ENCODE measurements at places on chromosomes 2 and 18.

DNA sequence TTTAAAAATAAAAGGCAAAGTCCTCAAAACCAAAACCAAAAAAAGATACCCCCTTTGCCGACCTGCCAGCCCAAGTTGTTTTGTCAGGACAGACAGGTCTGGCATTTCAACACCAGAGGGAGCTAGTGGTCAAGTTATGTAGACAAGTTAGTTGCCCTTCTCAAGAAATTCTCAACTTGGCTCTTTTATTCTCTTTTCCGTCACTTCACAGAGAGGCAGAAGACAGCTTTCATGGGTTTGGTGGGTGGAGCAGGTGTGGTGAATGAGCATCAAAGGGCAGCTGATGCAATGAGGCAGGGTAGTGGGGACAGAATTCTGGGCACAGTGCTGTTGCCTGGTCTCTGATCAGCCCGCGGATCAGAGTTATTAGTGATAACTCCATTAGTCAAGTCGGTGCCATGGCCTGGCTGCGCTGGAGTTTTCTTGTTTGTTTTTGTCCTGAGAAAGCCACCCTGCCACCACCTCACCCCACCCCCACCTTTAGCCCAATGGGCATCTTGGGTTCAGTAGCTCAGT lies 303.7 kb upstream of the EPAS1 start:
- peak; percentile 84 for DNase-seq

DNA sequence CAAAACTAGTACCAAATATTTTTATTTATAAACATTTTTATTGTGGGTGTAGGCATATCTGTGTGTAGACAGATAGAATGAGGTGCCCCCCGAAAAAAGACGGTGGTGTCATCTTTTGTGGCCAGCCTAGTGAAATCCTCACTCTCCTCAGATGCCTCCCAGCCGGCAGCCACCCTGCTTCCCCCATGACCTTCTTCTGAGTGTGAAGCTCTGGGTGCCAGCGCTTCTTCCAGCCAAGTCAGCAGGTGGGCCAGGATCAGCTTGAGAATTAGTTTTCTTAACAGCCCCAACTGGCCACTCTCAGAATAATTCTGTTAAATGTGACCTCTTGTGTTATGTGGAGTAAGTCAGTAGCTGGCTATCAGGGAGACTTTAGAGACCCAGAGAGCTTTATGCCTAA lies 229.6 kb upstream of the FOSL2 start:
- no peak for DNase-seq

GRCh38 chr2:103464831-103465230 lies 703.0 kb downstream of the TMEM182 start:
- DNase-seq, result no peak

DNA sequence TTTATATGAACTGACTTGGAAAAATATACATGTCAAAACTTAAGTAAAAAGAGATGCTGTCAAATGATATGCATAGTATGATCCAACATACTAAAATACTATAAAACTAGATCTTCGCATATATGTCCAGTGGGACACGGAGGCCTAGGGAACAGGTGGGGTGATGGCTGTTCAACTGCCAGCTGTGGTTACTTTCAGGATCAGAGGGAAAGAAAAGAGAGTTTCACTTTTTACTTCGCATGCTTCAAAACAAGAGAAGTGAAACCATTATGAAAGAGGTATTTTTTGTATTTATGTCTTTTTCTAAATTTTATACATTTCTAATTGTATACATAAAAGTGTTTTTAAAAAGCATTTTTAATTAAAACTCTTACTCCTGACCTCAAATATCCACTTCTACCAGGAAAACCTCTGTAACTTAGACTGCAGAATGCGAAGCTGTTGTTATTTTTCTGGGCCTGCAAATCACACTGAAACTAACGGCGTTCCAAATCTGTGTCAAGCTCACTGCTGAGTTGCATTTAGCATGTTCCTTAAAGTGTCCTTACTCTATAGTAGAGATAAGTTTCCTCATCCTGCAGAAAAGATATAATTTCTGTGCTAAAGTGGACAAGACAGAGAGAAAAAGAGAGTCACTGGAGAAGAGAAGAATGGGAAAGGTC lies 97.8 kb upstream of the SLC35G4 start:
- no peak for DNase-seq

DNA sequence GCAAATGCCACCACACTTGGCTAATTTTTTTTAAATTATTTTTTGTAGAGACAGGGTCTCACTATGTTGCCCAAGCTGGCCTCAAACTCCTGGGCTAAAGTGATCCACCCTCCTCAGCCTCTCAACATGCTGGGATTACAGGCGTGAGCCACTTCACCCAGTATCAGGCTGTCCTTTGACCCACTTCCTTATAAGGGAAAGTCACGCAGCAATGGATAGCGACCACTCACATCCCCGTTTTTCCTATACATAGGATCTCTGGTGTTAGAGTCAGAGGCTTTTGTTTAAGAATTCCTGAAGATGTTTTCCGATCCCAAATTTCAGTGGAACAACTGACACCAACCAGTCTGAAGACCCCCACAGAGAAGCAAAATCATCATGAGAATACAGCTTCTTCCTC lies 41.4 kb upstream of the RFX8 start:
- no peak for DNase-seq

DNA sequence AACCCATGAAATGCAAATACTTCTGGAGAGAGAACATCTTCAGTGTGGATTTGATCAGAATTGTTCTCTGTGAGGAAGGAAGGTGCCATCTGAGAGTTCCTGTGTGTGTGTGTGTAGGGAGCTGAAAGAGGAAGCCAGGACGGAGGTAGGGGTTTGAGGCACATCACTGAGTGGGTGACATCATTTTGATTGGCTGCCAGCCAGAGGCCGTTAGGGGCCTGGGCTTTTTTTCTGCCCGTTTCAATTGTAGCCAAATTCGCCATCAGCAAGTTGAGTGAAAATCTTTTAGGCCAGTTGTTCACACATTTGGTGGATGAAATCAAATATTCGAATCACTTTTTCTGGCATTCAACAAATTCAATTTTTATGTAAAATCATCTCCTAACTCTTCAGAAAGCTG lies 48.9 kb downstream of the TSN start:
- no peak for DNase-seq

- DNase-seq, result no peak
Measured at GRCh38 chr2:18980104-18980785, 378.2 kb downstream of the OSR1 start.

GRCh38 chr2:21467910-21468309 lies 344.1 kb downstream of the TDRD15 start:
- no peak for DNase-seq

- DNase-seq, result no peak
Measured at GRCh38 chr2:231429901-231430300, 34.4 kb downstream of the NCL start.

GRCh38 chr2:42256505-42256904 lies 87.4 kb downstream of the EML4 start:
- no peak for DNase-seq

DNA sequence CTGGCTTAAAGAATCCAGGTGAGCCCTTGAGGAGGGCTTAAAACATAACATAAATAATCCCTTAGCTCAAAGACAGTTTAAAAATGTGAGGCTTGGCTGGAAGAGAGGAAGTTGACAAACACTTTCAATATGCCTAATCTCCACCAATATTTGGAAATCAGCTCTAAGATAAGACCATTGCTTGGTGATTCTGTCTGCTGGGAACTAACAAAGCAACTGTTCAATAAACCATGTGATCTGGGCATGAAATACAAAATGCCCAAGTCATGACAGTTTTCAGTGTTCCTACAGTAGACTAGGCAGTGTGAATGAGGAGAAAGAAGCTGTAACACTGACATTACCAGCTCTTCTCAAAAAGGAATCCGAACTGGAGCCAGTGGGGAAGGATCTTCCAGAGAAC lies 10.7 kb downstream of the MFF start:
- no peak for DNase-seq

- DNase-seq, result no peak
Measured at GRCh38 chr2:176826356-176826755, 386.2 kb upstream of the HNRNPA3 start.

DNA sequence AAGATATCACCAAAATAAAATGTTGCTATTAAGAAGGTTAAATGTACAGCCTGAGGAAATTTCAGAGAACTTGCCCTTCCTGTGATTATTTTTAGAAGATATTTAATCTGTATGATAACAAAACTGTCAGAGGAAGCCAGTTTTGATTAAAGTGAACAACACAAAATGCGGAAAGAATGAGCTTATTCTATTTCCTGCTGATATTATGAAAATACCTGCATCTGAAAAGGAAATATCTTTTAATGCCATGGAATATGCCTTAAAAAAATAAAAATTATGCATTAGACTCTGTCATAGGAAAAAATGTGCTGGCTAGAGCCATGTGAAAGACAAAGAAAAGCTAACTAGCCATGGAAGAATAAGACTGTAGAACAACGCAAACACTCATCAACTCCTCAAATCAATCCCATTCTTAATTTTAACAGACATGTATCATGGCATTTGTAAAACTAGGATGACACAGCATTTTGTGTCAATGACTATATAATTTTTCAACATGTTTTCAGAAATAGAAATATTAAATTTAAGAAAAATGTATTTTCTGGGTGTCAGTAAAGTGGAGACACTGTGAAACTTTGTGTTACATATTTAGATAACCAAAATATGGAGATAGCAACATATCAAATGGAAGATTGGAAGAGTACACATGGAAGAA lies 1768.2 kb downstream of the SUCLG1 start:
- DNase-seq, result no peak

GRCh38 chr18:9082711-9083510 lies 19.6 kb upstream of the NDUFV2 start:
- no peak for DNase-seq

GRCh38 chr18:48949606-48950535 lies 894 bp downstream of the SMAD7 start:
- DNase-seq, result no peak

- DNase-seq, result no peak
Measured at GRCh38 chr2:241489733-241490680, 18.4 kb downstream of the STK25 start.

DNA sequence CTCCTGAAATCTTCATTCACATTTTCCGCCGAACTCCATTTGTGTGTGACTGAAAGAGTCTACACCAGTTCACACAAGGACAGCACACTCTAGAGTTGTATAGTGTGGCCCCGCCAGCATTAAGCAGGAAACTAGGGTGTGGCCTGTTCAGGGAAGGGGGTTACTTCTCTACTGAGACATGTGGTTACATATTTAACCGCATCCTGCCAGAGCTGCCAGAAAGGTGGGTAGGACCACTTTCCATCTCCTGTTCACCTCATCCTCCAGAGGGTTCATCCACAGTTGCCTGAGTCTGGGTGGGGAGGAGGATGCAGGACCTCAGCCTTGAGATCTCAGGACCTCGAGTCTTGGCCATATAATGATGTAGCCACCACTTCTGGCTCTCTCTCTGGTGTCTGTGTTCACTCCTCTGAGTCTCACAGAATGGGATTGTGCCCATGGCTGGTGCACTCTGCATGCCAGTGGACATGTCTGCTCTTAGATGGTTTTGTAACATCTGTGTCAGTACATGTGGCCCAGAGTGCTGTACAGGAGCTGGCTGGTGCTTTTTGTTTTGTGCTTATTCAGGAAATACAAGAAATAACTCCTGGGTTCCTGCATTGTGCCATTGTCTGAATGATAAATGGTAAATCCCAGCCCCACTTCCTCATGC lies 7.7 kb upstream of the SP140L start:
- no peak for DNase-seq

DNA sequence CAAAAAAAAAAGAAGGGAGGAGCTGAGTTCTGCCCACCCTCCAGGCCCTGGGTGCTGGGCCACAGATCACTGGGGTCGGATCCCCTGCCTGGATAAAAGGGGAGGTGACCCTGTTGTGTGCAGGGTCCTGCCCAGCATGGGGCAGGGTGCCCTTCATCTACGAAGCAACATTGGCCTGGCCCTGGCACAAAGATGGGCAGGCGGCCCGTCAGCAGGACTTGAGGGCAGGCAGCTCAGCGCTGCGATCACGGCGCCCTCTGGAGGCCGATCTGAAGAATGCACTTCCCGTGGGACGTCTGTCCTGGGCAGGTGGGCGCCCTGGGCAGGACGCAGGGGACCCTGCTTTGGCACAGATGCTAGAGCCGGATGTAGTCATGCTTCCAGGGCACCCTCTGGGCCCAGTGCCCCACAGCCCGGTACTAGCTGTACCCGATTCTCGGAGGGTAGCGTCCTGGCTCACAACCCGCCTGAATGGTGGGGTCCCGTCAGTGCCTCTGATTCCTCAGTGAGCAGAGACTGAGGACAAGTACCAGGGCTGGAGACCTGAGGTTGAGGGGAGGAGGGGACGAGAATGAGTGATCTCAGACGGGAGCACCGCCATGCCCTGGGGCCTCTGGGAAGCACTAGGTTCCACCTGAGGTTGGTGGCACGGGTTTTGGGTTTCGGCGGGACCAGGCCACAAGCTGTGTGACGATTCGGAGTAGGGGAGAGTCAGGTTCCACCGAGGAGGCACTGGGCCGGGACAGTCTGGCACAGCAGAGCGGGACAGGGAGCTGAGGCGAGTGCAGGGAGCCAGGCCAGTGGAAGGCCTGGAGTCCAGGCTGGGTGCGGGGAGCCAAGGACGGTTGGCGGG lies 18.0 kb downstream of the ARID5A start:
- DNase-seq, result peak; percentile 47

- peak; percentile 48 for DNase-seq
Measured at GRCh38 chr2:41859615-41860514, 188.0 kb upstream of the PKDCC start.

GRCh38 chr2:173934895-173935294 lies 30.3 kb downstream of the SP3 start:
- no peak for DNase-seq

DNA sequence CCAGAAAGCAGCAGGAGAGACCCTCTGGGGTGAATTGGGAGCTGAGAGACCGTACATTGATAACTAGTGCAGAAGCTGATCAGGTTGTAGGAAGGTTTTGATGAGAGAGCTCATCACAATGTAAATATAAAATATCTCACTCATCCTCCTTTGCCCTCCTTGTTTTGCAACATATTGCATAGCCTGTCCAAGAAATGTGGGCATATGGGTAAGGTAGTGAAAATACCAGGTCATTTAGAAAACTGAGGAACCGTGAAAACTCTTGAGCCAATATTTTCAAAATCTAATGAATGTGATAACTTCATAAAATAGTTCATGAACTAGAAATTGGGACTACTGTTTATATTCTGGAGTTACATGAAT lies 31.4 kb downstream of the C18orf54 start:
- DNase-seq, result no peak

DNA sequence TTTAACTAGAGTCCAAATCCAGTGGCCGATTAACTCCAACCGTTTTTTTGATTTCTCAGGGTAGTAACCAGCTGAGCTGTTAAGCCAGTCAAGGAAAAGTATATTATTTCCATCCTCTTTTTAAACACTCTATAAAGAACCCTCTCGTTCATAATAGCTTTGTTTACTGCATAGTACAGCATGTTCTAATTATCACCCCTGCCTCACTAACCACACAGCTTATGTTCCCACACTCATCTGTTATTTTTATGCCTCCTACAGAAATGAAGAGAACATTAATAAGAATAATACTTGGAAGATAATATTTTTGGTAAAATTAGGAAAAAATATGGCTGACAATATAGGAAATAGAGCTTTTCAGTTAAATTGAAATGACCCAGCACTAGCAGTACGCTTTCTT lies 2132.8 kb upstream of the CELF4 start:
- no peak for DNase-seq

All from fibroblast of the conjunctiva (primary cell).